ENCODE measurements at places on chromosomes 4 and X.

DNA sequence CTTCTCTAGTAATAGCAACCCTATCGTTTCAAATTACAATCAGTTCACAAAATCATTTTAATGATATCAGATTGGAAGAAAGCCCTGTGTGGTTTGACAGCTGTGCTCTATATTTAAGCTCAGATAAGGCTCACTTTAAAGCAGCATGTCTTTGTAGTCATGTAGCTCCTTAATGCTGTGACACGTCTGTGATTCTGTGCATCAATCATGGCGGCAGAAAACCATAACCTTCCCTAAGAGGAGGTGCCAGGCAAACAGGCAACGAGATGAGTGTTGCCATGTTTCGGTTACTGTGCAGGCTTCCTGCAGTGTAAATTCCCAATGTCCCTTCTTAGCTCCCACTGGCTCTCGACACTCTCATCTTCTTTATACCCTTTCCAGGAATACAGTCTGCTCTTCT, 212.7 kb downstream of the GRID2 start:
- DNase-seq, result no peak

GRCh38 chr4:155701827-155702226, 35.2 kb downstream of the GUCY1A1 start:
- DNase-seq, result no peak

GRCh38 chr4:24979554-24979953, 51.2 kb downstream of the LGI2 start:
- no peak for DNase-seq

DNA sequence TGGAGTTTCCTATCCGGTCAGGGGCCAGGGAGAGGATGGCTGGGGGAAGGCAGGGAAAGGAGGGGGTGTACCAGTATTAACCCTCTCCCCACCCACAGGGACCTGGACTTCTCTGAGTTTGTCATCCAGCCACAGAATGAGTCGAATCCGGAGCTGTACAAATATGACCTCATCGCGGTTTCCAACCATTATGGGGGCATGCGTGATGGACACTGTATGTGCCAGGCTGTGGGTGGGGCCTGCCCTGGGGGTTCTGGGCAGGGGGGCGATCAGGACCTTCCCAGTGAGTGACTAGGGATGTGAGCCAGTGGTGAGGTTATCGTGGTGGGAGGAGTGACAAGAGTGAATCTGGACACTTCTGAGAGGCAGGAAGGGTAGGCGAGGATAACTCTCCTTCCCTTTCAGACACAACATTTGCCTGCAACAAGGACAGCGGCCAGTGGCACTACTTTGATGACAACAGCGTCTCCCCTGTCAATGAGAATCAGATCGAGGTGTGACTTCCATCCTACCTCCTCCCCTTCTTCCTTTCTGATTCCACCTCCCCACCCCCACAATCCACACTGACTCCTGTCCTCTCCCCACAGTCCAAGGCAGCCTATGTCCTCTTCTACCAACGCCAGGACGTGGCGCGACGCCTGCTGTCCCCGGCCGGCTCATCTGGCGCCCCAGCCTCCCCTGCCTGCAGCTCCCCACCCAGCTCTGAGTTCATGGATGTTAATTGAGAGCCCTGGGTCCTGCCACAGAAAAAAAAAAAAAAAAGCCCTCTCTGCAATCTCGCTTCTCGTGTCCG, 14.6 kb downstream of the USP11 start:
- DNase-seq, result no peak

DNA sequence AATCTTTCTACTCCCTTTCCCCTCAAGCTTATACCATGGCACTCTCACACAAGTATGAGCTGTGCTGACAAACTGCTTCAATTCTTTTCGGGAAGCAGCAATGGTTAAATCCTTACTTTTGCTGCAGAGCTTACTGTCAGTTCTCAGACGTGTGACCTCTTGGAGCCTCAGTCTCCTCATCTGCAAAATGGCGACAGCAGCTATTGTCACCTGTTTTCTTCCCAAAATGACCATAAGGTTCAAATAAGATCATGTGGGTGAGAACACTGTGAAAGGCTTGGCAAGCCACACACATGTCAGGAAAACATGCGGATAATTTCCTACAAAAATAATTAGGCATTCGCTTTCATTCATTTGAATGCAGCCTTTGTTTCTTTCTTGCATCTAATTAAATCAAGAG, 36.8 kb upstream of the IRF2 start:
- DNase-seq, result no peak

GRCh38 chr4:90292438-90292837, 165.2 kb downstream of the CCSER1 start:
- DNase-seq, result no peak

GRCh38 chr4:20544645-20545044, 155.6 kb upstream of the PACRGL start:
- no peak for DNase-seq

DNA sequence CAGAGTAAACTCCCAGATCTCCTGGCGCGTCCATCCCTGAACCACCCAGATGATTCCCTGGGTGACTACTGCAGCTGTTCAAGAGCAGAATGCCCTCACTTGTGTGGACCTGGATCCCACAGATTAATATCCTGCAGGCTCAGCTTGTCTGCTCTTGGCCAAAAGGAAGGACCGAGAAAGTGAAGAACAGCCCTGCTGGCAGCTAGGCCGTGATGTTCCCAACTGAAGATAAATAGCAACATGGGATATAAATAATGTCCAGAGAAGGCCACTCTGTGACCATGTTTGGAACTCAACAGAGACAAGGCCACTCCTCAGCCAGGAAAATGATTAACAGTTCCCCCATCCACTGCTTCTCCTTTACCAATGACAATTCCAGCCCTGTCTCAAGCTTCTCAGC, 21.5 kb downstream of the SUPT20HL2 start:
- DNase-seq, result no peak

- no peak for DNase-seq
Measured at GRCh38 chr4:57499786-57500185, 389.6 kb upstream of the IGFBP7 start.

- no peak for DNase-seq
Measured at GRCh38 chr4:182385897-182386296, 142.7 kb downstream of the TENM3 start.

GRCh38 chrX:68196939-68197791, 236.1 kb downstream of the OPHN1 start:
- no peak for DNase-seq

GRCh38 chrX:4905576-4905975, 1192.1 kb upstream of the PRKX start:
- DNase-seq, result no peak

GRCh38 chr4:159298502-159298901, 195.6 kb downstream of the RAPGEF2 start:
- DNase-seq, result no peak

DNA sequence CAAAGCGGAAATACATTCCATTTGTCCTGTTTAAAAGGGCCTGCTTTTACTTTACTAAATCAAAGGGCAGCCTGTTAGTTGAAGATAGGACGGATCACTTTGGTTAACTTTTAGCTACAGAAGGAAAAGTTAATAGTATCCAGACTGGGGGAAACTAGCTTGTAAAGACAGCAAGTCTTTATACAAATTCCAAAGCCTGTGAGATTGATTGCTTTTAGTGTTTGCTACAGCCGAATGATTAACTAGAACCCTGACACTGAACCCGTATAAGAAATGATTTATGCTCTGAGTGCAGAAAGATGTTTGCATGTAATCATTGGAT, 93.4 kb downstream of the FRAS1 start:
- DNase-seq, result no peak

DNA sequence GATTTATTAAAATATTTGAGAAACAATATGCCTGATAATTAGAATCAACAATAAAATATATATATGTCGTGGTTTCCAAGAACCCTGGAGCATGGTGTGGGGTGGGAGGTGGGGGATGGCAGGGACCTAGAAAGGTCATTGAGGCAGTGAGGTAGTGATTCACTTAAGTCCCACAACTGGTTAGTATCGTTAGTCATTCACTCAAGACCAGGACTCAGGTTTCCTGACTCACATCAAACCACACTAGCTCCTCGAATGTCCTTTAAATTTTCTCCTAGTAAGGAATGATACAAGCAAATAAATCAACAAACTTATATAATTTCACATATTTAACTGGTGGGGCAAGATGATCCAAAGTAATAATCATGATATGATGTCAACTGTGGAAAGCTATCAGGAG, 158.8 kb upstream of the AADAT start:
- DNase-seq, result no peak

DNA sequence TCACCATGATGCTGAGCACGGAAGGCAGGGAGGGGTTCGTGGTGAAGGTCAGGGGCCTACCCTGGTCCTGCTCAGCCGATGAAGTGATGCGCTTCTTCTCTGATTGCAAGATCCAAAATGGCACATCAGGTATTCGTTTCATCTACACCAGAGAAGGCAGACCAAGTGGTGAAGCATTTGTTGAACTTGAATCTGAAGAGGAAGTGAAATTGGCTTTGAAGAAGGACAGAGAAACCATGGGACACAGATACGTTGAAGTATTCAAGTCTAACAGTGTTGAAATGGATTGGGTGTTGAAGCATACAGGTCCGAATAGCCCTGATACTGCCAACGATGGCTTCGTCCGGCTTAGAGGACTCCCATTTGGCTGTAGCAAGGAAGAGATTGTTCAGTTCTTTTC, 4.0 kb downstream of the HNRNPH2 start:
- DNase-seq, result no peak

DNA sequence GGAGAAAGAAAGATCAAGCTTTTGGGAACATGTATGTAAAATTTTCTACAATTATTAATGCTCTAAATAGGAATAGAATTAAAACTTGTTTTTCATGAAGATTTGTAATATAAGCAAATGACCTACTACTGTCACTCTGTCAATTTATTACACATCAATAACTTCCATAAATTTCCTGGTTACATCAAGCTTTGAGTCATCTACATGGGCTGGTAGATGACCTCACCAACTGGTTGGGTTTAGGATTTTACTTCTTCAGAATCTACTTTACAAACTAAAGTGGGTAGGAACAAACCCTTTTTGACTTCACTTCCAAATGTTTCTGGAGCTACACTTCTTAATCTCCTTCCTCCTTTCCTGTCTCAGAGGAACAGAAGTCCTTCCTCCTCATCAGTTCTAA, 12.0 kb upstream of the LRAT start:
- no peak for DNase-seq

GRCh38 chrX:37677765-37678164, 7.8 kb upstream of the XK start:
- DNase-seq, result no peak

- DNase-seq, result no peak
Measured at GRCh38 chr4:183177001-183177400, 77.9 kb downstream of the WWC2 start.

DNA sequence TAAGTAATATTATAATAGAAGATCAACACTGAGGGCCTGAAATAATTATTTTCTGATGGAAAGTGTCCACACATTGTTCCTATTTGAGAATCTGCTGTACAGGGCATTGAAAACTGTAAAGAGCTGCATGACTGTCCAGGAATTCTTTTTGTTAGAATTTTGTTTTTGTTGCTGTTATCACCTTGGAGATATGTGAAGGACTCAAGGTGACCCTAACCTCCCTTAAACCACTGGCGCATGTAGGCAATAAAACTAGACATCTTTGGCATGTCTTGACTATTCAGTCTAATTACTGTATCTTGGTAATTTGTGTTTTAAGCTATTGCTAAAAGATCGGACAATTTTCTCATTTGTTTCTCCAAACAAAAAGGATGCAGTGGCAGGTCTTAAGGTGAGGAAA, 55.5 kb upstream of the SMIM10 start:
- no peak for DNase-seq

- no peak for DNase-seq
Measured at GRCh38 chrX:46715530-46715929, 43.4 kb downstream of the SLC9A7 start.

DNA sequence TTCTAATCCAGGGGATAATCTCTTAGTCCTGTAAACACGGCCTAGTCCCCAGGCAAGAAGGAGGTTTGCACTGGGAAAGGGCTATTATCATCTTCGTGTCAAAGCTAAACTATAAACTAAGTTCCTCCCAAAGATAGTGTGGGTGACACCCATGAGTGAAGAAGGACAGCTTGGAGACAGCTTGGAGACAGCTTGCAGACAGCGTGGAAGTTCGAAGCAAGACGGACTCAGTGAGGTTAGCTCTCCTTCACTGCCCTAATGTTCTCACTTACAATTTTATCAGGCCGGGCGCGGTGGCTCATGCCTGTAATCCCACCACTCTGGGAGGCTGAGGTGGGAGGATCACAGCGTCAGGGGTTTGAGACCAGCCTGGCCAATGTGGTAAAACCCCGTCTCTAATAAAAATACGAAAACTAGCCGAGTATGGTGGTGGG, 19.2 kb upstream of the PLCXD1 start:
- DNase-seq, result no peak

GRCh38 chr4:157012781-157013180, 41.2 kb upstream of the PDGFC start:
- no peak for DNase-seq

DNA sequence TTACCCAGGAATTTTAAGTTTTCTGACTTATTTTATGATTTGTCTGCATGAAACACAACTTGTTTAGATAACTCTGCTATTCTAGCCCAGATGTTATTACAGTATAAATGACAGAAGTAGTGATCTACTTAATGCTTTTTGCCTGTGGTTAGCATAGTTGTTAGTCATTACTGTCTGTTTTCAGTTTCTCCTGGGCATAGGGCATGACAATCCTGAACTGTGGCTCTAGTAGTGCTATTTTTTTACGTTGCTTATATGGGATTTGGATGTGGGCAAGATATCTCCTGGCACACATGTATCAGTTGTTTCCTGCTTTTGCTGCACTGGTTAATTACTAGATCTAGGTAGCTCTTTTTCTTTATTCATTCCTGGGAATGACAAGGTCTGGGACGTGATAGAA, 1005.8 kb downstream of the PCDH18 start:
- DNase-seq, result no peak

GRCh38 chr4:136741468-136741867, 790.8 kb downstream of the PCDH18 start:
- DNase-seq, result no peak

DNA sequence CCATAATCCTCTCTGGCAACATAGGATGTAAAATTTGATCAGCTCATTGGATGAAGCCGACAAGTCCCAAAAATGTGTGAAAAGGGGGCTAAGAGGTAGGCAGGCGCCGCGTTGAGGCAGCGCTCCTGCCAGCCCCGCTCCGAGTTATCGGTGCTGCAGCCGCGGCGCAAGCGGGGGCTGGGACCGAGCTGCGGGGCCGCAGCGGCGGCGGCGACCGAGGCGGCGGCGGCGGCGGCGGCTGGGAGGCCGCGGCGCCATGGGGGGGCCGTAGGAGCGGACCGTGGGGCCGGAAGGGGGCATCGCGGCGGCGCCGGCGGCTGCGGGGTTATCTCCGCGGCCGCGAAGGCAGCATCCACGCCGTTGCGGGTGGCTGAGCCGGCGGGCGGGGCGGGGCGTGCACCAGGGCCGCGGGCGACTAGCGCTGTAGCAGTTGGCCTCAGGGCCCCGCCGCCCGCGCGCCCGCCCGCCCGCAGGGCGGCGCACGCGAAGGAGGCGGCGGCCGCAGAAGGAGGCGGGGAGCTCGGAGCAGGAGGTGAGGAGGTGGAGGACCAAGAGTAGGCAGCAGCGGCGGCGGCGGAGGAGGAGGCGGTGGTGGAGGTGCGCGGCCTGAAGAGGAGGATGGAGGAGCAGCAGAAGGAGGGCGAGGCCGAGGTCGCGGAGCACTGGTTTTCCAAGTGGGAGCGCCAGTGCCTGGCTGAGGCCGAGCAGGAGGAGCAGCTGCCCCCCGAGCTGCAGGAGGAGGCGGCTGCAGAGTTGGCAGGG, 126.0 kb upstream of the CXorf66 start:
- DNase-seq, result peak; percentile 15

All from stimulated activated CD4-positive, alpha-beta T cell treated with anti-CD3 and anti-CD28 coated beads, Interleukin-4, amount 100 ng/mL, for 1 hour (primary cell).